ENCODE measurements at places on chromosomes 2 and 18.
A peak's percentile ranks its signal among the peaks of the same experiment; 100 is the strongest.

DNA sequence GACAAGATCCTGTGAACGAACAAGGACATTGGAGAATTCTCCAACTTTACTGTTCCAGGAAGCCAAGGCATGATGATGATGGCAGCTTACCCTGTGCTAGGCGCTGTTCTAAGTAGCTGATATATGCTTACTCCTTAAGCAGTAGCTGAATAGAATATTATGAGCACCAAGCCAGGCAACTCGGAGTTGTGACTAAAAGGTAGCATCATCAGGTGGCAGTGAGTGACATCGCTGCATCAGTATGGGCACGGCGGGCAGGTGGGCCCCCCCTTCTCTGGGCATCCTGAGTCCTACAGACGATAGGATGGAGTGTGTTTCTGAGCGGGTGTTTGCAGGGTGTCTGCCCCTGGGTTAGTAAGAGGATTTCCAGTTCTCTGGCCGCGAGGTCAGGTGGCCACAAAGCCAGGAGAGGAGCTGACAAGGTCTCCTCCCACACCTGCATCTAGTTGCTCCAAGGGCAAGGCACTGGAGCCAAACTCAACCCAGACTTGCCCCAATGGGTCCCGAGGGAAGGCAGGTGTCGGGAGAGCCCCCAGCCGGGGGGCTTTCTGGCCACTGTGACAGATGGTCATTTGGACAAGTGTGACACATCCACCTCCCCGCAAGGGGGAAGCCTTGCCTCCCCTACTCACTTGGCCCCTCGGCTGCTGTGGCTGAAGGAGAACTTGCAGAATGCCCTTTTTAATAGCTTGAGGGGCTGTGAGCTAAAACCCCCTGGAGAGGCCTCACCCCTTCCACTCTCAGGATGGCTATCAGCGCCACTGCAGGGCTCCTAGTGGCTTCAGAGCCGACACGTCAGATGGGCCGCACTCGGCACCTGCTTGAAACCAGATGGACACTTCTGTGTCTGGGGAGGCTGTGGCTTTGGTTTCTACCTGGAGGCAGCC lies 55.5 kb downstream of the CRACDL start:
- DNase-seq = no peak

DNA sequence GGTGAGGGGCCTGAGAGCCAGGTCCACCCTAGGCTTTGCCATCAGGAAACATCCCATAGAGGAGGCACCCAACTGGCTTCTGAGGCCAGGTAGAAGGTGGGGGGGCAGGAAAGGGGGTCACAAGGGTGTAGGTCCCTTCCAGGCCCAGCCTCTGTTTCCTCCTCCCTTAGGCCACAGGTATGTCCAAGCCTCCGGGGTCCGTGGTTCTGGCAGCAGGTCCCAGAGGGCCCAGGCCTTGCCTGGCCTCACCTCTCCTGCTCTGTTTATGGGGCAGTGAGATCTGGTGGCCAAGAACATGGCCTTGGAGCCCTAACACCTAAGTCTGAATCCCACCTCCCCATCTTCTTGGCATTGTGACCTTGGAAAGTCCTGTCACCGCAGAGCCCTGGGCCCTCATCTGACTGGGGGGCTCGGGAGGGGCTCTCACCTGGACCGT lies 21.6 kb upstream of the GPR17 start:
- DNase-seq = no peak

DNA sequence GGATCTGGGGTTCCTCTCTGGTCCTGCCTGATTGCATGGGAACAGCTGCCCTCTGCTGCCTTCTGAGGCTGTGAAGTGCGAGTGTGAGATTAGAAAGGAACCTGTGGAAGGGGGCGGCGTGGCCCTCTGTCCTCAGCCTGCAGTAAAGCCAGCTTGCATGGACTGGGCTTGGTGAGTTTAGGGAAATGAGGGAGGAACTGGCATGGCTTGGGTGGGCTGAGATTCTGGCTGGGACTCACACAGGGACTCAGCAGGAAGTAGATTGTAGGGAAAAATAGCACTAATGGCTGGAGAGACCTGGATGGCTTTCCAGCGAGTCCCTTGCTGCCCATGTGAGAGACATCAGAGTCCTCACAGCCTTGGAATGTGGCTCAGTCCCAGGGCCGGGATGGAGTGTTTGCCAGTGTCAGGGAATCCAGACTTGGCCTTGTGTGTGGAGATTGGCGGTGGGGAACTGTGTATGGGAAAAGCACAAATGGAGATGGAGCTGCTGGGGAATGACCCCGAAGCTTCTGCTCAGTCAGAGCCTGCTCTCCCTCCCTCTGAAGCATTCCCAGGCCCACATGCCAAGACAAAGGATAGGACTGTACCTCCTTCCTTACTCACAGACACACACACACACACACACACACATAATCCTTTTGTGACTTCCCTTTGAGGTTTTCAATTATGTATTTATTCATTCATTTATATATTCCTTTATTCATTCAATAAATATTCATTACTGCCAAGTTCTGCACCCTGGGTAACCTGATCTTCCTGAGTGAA lies 115.4 kb downstream of the ACAA2 start:
- DNase-seq = peak; percentile 44

GRCh38 chr2:107308835-107309234 lies 422.9 kb upstream of the ST6GAL2 start:
- DNase-seq = no peak

DNA sequence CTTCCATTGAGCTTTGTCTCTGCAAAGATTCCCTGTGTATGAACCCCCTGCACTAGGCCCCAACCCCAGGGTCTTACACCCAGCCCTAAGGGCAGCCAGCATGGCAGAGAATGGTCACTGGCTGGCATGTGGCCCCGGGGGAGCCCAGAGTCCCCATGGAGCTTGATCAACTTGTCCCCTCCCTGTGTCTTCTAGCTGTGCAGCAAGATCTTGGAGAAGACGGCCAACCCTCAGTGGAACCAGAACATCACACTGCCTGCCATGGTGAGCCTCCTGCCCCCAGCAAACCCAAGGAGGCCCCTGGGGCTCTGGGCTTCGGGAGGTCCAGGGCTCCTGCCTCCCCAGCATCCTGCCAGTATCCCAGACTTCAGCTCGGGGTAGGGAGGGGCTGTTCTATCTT lies 81.5 kb downstream of the DYSF start:
- no peak for DNase-seq

- peak; percentile 94 for DNase-seq
These were observed 128.6 kb downstream of the ZNF532 start for GRCh38 chr18:58993260-58993659.

GRCh38 chr2:211437396-211437795 lies 881.0 kb downstream of the CPS1 start:
- no peak for DNase-seq

DNA sequence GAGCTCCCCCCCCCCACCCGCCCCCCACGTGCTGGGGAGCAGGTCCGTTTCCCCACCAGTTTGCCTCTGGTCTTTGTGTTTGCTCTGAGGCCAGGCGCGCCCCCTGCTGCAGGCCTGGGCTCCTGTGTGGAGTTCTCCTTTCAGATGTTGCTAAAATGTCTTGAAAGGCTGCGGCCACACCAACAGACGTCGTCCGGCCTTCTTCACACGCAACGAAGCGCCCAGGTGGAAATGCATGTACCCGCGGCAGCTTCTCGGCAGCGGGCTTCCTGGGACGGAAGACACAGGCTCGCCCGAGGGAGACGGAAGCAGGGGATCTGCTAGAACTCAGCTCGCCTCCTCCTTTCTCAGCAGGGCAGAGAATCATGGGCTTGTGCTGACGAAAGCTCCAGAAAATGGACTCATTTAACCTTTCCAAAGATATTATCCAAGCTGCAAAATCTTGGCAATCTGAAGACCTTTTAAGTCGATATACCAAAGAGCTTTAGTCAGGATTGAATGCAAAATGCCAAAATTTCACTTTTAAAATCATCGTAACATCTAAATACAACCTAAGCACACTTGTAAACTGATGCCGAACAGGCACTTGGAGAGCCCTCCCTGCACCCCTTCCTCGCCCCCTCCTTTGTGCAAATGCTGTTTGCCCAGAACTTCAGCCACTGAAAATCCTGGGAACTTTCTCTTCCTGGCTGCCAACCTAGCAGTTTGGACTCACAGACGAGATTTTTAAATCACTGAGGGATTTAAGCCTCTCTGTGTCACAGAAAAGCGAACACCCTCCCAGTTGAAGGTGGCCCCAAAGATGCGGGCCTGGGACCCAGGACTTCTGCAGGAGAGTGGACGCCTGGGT lies 125.5 kb upstream of the ZNF516 start:
- peak; percentile 80 for DNase-seq

- DNase-seq = no peak
These were observed 9.5 kb downstream of the KCNK3 start for GRCh38 chr2:26702025-26702424.

GRCh38 chr2:69292256-69292655 lies 94.8 kb downstream of the GFPT1 start:
- DNase-seq = peak; percentile 50

GRCh38 chr2:74532222-74532621 lies 2.5 kb downstream of the HTRA2 start:
- peak; percentile 51 for DNase-seq
